ENCODE measurements at places on chromosomes 5 and 9.

DNA sequence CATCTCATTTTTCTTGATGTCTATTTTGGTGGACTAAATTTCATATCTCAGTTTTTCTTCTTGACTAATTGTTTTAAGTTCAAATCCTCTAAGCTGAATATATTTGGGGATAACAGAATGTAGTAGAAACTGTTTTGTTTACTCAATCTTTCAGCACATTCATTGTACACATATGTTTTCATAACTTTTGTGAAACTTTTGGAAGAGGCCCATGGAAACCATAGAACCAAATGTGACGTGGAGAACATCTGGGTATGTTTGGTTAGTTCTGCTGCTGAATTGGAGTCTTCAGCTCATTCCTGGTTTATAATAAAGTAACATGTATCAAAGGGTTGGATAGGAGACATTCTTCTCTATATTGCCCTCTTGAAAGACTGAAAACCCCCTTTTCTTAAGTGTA, 88.4 kb downstream of the CCDC171 start:
- no peak for DNase-seq

GRCh38 chr5:72624641-72625236, 117.5 kb upstream of the ZNF366 start:
- DNase-seq = no peak

- DNase-seq = no peak
These were observed 468.5 kb downstream of the TAF11L14 start for GRCh38 chr5:18102733-18103132.

DNA sequence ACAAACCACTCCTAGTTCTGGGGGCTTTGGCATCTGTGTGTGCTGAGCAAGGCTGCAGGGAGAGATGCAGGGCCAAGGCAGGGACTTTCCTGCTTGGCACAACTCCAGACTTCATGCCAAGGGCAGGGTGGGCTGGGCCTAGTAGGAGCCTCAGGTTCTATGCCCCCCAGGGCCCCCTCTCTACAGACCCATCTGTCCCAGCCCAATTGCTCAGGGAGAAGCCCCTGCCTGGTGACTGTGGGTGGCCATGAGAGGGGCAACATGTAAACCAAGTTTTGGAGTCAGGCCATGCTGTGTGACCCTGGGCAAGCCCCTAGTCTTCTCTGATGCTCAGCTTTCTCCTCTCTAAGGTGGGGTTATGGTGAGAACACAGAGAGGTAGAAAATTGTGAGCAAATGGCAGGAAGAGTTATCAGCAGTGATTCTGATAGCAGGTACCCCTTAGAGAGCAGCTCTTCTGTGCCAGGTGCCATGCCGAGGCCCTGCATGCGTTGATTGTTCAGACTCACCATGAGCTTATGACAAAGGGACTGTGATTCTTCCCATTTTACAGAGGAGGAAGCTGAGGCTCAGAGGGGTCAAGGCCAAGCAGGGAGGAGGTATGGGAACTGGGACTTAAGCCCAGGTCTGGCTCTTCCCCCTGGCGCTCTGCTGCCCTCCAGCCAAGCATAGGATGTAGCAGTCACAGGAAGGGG, 5.2 kb downstream of the OLFML2A start:
- no peak for DNase-seq

DNA sequence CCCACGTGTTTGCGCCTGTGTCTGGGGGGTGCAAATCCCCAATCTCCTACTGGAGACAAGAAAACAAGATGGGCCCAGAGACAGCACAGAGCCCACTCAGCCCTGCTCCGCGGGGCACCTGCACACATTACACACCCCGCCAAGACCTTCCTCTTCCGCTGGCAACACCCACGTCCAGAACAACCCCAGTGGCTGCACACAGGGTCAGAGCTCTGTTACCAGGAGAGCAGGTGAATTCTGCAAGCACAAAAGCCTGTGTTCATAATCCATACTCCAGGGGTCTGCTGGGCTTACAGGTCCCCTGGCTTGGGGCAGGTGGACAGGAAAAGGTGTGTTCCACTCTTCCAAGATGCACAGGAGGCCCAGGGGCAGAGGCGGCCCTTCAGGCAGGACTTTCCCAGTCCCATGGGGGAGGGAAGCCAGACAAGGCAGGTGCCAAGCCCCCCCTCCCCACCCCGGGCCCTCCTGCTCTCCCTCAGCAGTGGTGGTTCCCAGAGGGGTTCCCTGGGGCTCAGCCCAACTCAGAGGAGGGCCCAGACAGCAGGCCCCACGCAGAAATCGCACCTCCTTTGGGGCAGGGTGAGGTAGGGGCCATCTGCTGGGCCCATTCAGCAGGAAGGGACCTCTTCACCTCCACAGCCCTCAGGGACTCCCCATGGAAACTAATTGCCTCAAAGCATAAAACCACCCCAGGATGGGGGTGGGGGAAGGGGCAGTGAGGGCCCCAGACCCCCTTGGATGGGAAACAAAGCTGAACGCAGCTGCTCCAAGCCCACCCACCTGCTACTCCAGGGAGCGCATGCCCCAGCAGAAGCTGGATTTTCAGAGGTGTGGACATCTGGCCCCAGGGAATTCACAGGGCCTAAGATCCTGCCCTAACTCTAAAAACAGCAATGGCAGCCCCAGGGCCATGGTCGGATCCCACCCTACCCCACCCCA, 105.3 kb downstream of the VAV2 start:
- DNase-seq = no peak

GRCh38 chr9:95516734-95517558, at the start of gene PTCH1:
Gene PTCH1 (minus strand): TSS chr9:95516971.
- DNase-seq = no peak

DNA sequence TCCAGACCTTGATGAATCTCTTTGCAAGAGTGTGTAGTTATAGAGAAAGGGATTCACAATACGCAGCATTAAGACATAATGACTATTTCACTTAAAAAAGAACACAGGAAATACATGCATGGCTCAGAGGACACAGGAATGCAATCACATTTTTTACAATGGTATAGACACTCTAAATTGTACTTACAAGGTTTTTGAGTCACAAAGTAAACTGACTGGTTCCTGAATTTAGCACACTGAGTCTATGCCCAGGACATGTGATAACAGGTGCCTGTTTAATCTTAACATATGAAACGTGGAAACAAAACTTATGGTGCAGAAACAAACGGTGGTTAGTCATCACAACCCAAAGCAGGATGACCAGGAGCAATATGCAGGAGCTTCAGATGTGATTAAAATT, 6.7 kb downstream of the EPB41L4A start:
- DNase-seq = no peak

- DNase-seq = no peak
These were observed 85.9 kb downstream of the HRH2 start for GRCh38 chr5:175743676-175744210.

DNA sequence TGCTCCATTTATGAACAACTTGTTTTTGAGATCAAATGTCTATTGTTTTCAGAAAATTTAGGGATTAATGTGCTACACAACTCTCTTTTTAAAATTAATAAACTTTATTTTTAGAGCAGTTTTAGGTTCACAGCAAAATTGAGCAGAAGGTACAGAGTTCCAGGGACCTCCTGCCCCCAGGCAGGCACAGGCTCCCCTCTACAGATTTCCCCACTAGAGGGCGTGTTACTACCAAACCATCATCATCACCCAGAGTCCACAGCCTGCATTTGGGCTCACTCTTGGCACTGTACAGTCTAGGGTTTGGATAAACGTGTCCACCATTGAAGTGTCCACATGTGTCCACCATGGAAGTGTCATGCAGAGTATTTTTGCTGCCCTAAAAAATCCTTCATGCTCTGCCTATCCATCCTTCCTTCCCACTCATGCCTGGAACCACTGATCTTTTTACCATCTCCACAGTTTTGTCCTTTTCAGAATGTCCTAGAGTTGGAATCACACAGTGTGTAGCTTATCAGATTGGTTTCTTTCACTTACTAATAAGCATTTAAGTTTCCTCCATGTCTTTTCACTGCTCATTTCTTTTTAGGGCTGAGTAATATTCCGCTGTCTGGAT, 61.7 kb downstream of the MRPL36 start:
- DNase-seq = no peak

DNA sequence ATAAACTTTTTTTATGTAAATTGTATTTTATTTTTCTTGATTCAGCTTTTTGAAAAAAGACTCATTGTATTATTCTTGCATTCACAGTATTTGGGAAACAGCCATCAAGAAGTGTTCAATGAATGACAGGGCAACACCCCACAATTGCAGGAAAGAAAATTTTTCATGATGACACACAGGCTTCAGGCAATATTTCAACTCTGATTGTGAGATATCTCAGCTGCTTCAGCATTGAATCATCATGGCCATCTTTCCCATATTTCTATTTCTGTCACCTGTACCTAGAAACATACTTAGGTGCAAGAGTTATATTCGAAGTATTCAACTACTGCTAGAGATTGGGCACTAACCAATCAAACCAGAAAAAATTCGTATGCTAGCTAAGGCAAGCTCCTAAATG, 446.0 kb downstream of the ISL1 start:
- no peak for DNase-seq

DNA sequence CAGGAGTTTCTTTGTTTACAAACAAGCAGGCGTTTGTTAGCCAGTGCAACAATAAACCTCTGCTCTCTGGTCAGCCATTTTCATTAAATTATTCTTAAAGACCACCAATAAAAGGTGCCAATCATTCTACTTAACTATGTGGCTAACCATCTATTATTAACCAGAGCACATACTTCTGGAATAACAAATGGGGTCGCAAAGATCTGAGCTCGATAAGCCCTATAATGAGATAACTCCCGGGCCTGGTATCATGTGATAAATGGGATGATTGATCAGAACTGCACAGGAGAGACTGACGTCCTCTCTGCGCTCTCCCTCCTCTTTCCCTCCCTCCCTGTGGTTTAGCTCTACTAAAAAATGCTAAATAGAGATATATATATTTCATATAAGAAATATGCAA, 488.2 kb downstream of the NTRK2 start:
- DNase-seq = no peak

All from activated naive CD4-positive, alpha-beta T cell (primary cell).